ENCODE measurements at places on chromosomes 11 and 22.

DNA sequence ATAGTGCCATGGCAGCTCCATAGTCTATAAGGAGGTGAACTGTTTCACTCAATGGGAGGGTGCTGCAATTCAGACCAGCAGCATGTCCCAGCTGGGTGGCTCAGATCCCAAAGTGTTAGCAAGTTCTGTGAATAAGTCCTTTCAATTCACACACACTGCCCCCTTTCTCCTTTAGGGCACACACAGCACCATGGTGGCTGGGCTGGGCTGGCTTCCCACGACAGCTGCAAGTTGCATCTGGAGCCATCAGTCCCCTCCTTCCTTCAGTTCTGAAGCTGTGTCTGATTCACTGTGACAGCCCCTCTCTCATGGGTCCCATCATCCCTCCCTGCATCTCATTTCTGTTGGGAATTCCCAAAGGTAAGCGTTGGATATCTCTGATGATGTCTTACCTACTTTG is 324.1 kb upstream of the NCAM1 start:
- DNase-seq = no peak

GRCh38 chr11:104968856-104969776 is 742 bp upstream of the CASP4 start:
- DNase-seq = peak; percentile 40

- no peak for DNase-seq
Observed at GRCh38 chr11:80118073-80118472, 677.2 kb upstream of the TENM4 start.

- DNase-seq = no peak
Observed at GRCh38 chr11:69402251-69402887, 79.1 kb upstream of the LINC01488 start.

DNA sequence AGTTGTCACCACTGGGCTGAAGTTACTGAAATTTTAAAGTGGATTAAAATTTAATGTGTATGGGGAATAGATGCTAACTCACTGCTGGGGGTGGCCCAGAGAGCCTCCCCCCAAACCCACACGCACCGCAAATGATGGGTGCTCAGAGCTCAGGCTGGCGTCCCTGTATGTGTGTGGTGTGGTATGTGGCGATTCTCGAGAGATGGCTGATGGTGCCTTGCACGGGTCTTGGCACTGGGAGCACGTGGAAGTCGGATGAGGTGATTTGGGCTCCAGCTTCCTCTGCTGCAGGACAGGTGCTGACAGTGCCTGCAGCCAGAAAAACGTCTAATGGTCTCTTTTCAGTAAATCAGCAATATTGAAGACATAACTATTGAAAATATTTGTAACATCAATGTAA is 1473.3 kb downstream of the TBC1D22A start:
- no peak for DNase-seq

DNA sequence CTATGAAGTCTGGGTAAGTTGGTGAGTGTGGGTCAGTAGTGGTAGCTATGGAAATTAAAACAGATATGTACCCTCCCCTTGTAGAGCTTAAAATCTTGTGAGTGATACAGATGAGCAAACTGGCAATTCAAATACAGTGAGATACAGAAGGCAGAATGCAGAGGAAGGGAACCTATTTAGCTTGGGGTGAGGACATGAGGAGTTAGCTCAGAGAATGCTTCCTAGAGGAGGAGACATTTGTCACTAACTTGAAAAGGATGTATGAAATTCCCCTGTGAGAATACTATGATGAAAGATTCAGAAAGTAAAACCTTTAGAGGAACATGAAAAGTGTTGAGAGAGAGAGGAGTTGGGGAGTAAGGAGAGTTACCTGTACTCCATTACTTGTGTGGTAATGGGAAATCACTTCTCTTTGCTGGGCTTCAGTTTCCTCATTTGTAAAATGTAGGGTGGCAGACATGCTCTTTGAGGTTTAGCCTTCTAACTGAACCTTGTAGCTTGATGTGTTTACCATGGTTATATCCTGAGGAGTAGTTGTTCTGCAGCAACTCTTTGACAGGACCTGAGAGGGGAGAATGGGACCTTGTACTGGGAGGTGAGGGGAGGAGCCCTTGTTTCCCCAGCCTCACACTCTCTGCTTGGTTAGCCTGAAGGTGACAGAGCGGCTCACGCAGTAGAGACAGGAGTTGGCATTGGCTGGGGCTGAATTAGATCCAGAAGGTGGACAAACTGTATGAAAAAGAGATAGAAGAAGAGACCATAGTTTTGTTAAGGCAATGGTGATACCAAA is 17.9 kb downstream of the SWAP70 start:
- no peak for DNase-seq

DNA sequence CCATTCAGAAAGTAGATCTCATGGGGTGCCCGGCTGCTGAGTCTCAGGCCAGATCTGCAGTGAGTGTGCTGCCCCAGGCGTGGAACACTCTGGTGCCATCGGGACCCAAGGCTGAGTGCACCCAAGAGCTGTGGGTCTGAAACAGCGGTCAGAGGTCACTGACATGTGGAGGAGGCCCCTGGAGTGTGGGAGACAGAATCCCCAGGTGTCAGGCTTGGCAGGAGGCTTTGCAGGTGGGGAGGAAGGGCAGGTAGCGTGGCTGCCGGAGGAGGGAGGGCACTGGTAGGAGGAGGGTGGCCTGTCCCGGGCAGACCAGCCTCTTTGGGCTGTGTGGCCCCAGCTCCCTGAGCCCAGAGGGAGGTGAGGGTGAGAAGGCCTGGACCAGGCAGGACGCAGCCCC is 31.7 kb upstream of the KRTAP5-6 start:
- DNase-seq = no peak

DNA sequence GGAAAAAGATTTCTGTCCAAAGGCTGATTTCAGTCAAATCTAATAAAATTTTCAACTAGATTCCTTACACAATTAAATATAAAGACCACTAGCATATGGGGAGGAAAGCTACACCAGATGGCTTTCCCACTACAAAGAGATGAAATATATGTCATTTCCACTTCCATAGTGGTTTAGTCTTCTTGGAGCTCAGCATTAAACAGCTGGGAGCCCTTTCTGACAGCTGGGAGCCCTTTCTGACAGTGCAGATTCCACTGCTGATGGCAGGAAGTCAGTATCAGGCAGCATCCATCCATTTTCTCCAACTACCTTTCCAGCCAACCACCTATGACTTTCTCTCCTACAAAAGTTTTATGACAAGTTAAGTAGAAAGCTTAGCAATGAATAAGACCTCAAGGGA is 177.9 kb downstream of the RRAS2 start:
- DNase-seq = no peak

DNA sequence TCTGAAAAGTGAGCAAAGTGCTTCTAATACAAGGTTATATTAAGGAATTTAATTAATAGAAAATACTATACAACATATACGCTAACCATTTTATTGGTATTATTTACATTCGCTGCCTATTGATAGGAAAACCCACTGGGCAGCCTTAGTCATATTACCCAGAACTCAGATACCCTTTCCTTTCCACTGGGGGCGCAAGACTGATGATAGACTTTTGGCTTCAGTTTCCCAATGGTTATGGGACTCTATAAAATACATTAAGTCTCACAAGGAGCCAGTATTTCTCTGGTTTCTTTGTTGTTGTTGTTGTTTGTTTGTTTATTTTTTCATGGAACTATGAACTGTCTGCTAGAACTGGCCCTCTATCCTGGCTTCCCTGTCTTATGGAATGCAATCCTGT is 471.1 kb upstream of the KIRREL3 start:
- DNase-seq = no peak

GRCh38 chr11:94171693-94172440 is 43.2 kb downstream of the PANX1 start:
- peak; percentile 44 for DNase-seq

GRCh38 chr11:125279676-125280418 is 115.3 kb downstream of the PKNOX2 start:
- DNase-seq = no peak

Measured in fibroblast of skin of abdomen (primary cell).